ENCODE measurements at places on chromosomes 12 and 14.

DNA sequence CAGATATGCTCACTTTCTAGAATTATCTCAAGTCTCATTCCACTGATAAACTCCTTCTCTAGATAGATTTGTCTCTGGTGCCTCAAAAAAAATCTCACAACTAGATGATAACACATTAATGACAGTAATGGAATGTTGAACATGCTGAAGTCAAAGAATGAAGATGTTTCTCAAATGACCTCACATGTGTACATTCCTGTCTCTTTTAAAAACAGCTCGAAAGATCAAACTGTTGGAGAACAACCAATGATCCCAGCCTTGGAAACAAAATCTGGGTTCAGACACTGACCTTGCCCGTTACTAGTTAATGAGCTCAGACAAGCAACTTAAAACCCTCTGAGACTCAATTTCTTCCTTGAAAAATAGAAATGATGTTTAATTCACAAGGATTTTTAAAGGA lies 44.7 kb upstream of the KCNJ8 start:
- no peak for DNase-seq

- DNase-seq: no peak
Measured at GRCh38 chr12:66962290-66962689, 283.4 kb upstream of the GRIP1 start.

DNA sequence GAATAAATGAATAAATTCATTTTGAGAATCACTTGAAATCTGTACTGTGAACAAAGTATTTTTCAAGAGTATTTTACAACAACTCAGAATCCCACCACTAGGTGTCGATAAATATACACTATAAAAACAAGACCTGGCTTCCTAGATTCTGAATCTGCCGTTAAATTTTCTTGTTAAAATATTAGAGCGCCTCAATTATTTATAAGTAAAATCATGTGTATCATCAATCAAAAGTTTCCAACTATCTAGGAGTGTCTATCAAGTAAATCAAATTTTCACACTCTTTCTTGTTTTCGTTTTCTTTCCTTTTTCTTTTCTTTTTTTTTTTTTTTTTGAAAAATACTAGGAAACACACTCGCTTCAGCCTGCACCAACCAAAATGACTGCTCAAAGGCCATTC lies 179.2 kb upstream of the DCN start:
- no peak for DNase-seq

- no peak for DNase-seq
Measured at GRCh38 chr14:83798421-83798820, 1731.5 kb upstream of the FLRT2 start.

DNA sequence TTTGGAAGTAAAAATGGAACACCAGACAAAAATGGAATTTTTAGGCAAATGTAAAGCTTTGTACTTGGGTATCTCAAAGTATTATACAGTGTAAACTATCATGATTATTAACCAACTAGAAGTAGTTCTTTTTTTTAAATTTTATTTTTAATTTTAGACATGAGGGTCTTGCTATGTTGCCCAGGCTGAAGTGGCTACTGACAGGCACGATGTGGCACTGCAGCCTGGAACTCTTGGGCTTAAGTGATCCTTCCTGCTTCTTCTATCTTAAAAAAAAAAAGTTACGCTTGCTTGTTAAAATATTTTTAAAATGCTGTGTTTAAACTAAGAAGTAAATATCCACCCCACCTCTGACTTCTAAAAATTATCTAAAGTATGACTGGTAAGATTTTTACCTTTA lies 1.9 kb upstream of the FUT8 start:
- no peak for DNase-seq

DNA sequence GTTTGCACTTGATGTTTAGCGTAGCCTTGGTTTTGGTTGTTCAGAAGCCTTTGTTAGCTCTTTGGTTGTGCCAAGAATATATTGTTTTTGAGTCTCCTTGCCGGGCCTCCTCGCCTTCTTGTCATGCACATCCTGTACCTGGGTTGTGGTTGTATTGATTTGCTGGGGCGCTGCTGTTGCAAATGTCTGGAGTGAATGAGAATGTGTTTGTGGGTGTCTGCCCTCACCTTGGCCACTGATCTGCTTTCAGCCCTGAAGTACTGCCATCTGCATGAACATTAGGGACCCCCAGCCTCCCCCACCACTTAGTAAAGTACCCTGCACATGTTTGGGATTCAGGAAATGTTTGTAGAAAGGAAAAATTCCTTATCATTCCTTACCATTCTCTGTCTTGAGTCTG lies 16.5 kb downstream of the PRKCH start:
- DNase-seq: peak; percentile 65

DNA sequence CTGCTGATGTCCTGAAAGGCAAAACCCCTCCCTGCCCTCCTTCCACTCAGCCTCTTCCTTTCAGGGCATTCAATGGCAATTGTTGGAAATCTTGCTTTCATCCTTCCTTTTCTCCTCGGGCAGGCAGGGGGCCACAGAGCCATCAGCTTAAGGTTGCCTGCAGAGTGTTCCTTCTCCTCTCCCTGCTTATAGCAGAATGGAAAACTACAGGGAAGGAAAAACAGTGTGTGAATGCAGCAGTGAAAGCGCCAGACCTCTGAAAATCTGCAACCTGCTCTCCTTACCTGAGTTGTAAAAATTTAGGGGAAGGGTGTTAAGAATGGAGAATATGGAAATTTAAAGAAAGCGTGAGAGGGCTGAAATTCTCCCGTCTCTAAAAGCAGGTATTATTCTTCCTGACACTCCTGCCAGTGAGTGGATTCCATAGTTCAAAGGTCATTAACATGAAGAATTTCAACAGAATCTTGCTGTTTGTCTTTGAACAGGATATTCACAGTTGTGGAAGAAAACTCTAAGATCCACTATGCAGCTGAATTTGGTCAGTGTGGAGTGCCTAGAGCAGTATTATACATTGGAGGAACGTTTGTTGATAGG lies 348.8 kb downstream of the KCNH5 start:
- no peak for DNase-seq

GRCh38 chr14:104799244-104800014 lies 1.5 kb upstream of the ZBTB42 start:
- no peak for DNase-seq

DNA sequence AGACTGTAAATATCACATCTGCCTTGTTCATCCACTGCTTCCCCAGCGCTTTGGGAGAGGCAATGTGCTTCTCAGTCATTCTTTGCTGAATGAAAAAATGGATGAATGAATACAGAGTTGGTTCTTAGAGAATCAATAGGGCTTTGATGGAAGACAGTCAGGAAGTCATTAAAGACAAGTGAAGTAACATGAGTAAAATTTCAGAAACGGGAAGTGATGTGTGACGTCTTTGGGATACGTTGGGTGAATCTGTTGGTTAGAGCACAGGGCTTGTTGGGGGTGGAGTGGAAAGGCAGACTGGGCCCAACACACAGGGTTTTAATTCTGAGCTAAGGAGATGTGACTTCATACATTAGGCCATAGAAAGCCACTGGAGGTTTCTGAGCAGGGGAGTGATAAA lies 39.0 kb upstream of the NRXN3 start:
- DNase-seq: no peak

DNA sequence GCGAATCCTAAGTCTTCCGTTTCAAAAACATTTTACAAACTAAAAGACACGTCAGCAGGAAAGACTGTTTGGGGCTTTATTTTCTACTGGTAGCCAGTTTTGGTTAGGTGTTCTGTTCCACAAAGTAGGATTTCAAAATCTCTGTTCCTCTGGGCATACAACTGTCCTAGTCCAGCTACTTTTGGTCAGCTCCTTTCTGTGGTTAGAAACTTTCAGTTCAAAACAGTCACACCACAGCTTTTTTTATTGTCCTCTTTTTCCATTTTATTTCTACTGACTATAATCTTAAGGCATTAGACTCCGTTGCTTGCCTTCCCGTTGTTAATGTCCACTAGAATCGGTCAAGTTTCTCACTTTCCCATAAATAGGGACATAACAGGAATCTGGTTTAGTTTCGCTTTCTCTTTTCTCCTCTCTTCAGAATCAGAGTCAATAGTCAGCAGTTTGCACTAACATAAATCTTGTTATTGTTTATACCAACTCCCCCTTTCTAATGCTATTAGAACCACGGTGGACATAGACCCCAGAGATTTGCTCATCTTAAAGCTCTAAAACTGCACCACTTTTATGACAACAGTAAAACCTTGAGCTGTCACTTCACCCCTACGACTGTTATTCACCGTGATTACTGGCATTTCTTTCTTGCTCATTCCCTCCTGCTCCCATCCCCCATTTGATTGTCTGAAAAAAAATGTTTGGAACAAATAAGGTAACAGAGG lies 41.5 kb upstream of the NPAS3 start:
- no peak for DNase-seq

- no peak for DNase-seq
Measured at GRCh38 chr12:121845701-121846100, 13.0 kb downstream of the HPD start.

GRCh38 chr12:100794441-100795173 lies at the start of gene ANO4:
Gene ANO4 (plus strand): TSS chr12:100794776. CDS start chr12:100901786, 107,010 bp downstream.
- DNase-seq: no peak

- DNase-seq: no peak
Measured at GRCh38 chr12:3263939-3264922, 187.1 kb downstream of the TSPAN9 start.

- no peak for DNase-seq
Measured at GRCh38 chr14:21990116-21990515, 316.5 kb upstream of the OR4E1 start.

- DNase-seq: no peak
Measured at GRCh38 chr14:32719601-32720000, 219.1 kb upstream of the NPAS3 start.

- DNase-seq: no peak
Measured at GRCh38 chr12:111628505-111629260, 29.6 kb upstream of the ATXN2 start.

DNA sequence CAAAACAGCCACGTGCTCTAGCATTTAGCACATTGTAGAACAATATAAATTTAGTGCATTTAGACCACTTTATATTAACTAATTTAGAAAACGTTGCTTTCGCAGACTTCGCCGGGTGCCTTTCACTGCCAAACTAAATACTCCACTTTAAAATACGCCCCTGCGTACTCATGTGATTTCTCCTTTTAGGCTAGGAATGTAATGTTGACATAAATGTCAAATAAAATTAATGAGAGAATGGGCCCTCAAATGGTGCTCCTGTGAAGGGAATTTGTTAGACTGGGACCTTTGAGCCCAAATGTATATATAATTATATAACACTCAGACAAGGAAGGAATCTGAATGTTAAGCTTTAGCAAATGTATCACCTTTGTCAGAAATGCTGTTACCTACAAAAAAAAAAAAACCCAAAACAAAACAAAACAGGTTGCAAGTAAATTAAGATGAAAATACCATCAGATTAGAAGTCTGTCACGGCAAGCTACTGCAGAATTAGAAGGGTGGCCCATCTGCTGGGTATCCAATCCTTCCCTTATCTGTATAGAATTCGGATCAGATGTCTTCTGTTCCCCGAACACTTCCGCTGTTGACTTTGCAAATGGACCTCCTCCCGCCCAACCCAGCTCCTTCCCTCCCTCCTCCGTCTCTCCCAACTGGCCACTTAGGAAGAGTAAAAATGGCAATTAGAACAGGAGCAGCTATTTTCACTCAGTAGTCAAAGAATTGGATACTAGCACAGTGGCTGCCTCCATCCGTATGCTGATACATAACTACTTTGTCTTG lies 159.3 kb upstream of the FOXN3 start:
- no peak for DNase-seq

DNA sequence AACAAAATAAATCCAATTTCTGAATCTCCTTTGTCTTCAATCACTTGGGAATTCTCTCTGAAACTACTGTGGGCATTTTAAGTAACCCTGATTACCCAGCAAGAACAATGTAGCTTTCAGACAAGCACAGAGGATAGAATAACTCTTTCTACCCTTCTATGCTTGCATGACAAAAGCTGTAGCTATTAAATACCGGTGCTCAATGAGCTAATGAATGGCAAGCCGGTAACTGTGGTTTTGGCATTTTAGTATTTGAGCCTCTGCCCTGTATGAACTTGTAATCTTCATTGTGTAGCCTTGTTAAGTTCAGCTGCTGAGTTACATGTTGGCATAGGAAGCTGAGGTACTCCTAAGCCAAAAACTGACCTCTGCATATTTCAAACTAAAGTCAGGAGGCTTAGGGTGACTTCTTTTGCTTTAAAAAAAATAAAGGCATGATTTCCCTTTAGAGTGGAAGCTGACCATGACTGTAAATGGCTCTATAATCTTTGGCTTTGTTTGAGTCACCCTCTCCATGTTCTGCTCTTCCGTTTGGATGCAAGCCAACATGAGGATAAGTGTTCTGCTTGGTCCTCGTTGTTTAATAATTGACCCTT lies 171.0 kb upstream of the HIF1A start:
- no peak for DNase-seq

DNA sequence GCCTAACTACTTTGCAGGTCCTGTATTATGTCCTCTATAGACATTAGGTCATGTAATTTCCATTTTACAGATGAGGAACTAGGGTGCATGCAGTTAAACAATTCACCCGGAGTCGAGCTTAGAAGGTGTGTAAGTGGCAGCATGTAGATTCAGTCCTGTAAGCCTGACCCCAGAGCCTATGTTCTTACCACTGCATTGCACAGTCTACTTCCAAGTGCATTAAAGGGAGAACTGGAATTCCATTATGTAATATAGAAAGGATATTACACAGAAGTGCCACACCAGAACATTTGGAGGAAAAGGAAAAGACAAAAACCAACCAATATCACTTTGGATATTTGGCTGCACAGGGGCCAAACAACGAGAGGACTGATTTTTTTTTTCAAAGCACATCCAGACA lies 1.2 kb downstream of the GLT8D2 start:
- no peak for DNase-seq

- no peak for DNase-seq
Measured at GRCh38 chr14:71119075-71119474, 211.8 kb downstream of the PCNX1 start.

DNA sequence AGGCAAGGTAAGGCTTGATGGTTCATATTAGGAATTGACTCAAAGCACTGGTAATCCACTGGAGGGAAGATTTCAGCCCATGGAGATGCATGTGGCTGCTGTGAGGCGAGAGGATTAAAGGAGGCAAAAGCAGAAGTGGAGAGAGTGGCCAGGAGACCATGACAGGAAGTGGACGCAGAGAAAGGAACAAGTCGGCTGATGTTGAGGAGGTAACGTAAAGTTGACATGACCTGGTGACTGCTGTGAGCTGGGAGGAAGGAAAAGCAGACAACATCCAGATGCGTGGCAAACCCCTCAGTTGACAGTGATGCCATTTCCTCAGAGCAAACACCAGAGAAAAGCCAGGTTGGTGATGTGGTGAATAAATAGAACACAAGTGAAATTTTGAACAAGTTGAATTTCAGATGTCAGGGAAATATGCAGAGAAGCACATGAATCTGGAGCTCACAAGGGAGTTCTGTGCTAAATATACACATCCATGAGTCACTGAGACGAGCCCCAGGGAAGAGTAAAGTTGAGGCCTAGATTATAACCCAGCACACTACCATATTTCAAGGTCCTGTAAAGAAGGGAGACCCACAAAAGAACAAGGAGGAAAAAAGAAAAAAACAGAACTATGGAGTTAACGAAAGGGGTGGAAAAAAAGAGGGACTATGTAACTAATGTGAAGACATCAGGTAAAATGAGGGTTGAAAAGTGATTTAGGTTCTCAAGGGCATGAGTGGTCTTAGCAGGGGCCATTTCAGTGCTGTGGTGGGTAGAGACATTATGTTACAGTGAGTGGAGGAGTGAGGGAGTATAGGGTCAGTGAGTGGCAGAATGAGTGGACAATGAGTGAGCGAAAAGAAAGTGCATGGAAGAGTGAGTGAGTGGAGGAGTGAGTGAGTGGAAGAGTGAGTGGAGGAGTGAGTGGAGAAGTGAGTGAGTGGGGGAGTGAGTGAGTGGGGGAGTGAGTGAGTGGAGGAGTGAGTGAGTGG lies 61.6 kb upstream of the GZMB start:
- DNase-seq: no peak

- DNase-seq: no peak
Measured at GRCh38 chr12:21026302-21026701, 104.7 kb upstream of the SLCO1B1 start.

All from stimulated activated CD4-positive, alpha-beta T cell treated with anti-CD3 and anti-CD28 coated beads, Interleukin-1b, Interleukin-23, amount 100 ng/mL, for 1 hour (primary cell).